ENCODE measurements at places on chromosomes 16 and 17.
A peak's percentile ranks its signal among the peaks of the same experiment; 100 is the strongest.

DNA sequence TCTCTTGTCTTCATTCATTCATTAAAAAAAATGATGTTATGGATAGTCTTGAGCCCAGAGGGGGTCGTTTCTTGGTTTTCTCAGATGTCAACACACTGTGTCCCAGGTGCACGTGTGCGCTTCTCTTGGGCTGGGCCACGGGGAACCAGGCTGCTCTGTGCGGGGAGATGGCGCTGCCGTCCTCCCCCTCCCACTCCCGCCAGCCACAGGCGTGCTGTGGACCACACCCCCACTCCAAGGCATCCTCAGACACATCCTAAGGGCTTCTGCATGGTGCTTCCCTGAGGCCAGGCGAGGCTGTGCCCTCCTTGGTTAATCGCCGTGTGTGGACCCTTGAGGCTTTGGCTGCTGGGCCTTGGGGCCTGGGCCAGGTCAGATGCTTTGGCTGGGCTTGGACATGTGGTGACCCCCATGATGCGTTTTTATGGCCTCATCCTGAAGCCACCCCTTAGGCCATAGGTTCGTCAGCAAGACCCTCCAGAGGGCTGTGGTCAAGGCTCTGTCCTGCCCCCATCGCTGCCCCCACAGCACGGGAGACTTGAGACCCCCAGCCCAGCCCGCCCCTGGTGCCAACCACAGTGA lies 245.7 kb upstream of the CIBAR2 start:
- DNase-seq = no peak

GRCh38 chr16:77943801-77944200 lies 78.5 kb upstream of the CLEC3A start:
- DNase-seq = no peak

GRCh38 chr17:79095345-79096055 lies 20.9 kb downstream of the ENGASE start:
- DNase-seq = peak; percentile 16

GRCh38 chr17:64984851-64985521 lies 65.7 kb upstream of the LRRC37A3 start:
- DNase-seq = peak; percentile 36

DNA sequence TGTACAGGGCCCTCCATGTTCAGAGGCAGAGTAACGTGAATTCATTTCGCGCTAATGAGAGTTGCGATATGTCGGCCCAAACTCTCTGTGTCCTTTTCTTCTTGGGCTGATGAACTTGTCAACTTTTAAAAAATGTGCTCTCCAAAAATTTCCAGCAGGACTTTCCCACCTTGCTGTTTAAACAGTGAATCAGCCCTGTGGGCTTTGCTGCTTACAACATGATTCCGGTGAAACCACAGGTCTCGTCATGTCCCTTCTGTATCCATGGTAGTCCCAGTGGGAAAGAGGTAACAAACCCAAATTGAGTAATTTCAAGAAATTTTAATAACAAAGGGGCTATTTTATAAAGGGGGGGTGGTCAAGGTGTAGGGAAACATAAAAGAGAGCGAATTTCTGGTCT lies 612.9 kb downstream of the MAF start:
- DNase-seq = no peak

GRCh38 chr17:38748149-38748891 lies at the start of gene PCGF2:
TSS of gene PCGF2 (minus strand) at chr17:38748336. CDS start at chr17:38740402, 7,934 bp downstream.
- no peak for DNase-seq

DNA sequence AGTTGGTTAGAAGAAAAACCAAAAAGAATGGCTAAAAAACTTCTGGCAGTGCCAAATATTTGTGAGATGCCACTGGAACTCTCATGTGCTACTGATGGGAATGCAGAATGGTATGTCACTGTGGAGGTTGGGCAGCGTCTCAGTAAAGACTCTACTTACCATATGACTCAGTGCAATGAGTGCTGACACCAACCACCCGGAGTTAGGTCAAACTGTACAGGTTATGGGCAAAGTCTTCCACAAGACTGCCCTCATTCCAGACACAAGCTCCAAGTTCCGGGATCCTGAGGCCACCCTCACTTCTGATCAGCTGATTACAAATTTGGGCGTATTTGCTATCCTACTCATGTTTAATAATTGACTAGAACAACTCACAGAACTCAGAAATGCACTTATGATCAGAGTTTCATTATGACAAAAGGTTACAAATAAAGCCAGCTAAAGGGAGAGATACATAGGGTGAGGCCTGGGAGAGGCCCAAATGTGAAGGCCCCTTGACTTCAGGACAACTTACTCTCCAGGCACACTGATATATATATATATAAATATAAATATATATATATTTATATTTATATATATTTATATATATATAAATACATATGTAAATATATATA lies 114.9 kb downstream of the TRIM37 start:
- DNase-seq = no peak

DNA sequence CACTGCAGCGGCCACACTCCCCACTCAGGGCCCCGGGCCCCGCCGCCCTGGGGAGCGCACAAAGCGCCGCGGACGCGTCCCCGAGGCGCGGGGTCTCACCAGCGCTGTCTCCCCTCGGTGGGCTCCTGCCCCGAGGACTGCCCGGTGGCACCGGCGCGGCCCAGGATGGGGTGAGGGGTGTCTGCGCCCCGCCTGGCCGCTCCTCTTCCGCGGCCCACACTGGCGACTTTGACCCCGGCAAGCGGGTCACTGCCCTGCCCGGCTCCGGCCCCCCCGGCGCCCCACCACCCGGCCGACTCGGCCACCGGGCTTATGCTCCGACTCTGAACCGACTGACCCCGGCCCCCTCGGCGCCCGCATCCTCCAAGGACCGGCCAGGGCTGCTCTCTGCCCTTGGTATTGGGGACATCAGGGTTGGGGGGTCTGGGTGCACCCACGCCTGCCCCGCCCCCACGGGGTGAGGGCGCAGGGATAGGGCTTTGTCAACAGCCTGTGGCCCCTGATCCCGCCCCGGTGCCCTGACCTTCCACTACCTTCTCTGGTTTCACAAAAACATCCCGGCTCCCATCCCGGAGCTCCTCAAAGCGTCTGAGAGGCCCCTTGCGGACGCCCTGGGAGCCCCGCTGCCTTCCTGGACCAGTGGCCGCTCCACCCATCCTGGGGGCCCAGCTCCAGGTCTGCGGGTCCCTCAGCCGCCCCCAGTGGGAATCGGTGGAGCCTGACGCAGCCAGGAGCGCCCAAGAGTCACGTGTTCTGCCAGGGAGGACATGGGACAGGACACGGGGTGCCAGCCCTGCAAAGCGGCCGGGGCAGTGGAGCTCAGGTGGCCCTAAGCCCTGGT lies 829 bp downstream of the GCGR start:
- no peak for DNase-seq

- DNase-seq = no peak
These were observed 67.2 kb downstream of the CDH8 start for GRCh38 chr16:61969077-61969382.

DNA sequence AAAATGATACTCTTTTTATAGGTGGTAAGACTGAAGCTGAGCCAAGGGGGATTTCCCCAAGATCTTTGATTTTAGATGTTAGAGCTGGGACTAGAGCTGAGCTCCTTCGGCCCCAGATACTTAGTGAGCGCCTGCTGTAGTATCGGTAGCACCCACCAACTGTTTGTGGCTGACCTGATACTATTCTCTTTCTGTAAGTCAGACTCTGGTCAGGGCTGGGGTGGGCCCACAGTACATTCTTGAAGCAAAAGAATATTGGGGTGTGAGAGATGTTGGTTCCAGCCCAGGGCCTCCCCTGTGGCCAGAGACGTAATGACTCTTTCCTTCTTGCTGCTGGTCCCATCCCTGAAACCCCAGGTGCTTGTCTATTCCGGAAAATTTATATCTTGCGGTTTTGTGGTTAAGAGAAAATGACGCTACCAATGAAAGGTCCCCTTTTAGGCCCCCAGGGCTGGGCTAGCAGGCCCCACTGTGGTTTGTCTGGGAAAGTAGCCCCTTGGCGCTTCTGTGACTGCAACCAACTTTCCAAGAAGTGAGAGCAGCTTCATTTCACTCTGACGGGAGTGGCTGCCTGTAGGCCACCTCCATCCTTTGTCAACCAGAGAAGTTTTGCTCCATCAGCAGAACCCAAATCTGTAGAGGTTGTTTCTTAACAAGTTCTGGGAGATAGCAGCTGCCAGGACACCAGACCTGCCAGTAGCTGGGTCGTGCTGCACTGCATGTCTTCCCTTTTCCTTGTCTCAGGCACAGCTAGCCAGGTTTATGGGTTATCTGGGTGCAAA lies 86.4 kb upstream of the LGALS9 start:
- peak; percentile 92 for DNase-seq

- no peak for DNase-seq
These were observed 39.3 kb upstream of the IRX6 start for GRCh38 chr16:55284718-55285099.

- no peak for DNase-seq
These were observed 973 bp upstream of the KRT15 start for GRCh38 chr17:41519501-41520224.

DNA sequence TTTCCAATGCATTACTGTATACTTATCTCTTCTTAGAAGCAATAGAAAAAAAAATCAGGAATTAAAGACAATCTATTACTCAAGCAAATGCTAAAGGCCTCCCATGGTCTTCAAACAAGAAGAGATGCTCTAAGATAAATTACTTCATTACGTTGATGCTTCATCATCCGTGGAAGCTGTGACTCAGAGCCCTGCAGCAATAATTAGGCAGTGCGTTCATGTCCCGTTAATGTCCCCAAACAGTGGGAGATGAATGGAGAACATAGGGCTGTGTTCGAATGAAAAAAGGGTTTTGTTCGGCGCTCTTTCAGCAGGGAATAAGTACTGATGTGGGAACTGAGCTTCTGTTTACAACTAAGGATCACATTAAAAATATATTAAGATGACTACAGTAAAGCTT lies 15.9 kb upstream of the PDXDC1 start:
- no peak for DNase-seq

DNA sequence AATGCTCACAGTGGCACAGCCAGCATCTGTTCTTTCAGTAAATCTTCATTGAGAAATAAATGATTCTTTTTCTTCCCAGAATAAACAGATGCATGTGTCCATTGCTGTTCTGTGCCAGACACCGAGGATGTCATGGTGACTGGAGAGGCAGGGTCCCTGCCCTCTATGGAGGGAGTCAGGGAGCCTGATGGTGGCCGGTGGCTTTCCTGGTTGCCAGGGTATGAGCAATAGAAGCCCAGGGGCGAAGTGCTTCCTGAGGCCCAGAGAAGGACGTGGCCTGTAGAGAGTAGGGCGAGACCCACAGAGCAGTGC lies 29.9 kb upstream of the NUDT16L1 start:
- DNase-seq = no peak

DNA sequence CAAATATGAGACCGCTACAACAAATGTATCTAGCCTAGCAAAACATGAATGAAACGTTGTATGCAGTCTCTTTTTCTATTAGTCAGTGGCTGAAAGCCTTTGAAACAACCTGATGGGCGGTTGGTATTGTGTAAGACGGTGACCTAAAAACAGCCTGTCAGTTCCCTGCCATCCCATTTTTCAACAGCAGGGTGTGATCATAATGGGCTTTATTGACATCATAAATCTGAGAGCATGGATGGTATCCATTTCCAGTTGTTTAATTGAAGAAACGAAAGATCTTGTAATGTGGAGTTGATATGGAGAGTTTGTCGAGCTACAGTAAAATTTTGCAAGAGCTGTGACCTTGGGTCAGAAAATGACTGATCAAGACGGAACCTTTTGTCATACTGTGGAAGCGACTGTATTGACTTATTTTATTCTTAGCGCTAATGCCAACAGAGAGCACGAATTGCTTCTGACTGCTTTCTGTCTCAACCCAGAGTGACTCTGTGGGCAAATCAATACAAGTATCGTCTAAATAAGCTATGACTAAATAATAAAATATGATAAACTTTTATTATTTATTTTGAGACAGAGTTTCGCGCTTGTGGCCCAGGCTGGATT lies 12.3 kb upstream of the MEIOB start:
- peak; percentile 65 for DNase-seq

GRCh38 chr17:35868737-35869136 lies at the start of gene HEATR9:
TSS of gene HEATR9 (minus strand) at chr17:35868891. CDS start at chr17:35868742, 149 bp downstream.
- DNase-seq = no peak

- DNase-seq = peak; percentile 9
These were observed 90.3 kb downstream of the USP32 start for GRCh38 chr17:60301649-60302048.

DNA sequence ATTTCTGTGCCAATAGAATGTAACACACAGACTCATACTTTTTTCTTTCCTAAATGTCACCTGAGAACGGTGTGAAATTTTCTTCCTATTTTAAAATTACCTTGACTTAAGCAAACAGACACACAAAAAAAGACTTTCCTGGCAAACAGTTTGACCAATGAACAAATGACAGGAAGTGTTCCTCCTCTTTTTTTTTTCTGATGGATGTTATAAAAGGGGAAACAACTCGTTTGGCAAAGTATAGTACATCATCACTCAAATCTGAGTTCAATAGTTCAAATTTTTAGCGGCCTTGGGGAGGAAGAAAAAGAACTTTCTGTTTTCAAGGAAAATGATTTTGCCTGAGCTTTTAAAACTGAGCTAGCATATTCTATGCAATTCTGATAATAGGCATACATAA lies 19.8 kb downstream of the HS3ST3A1 start:
- DNase-seq = no peak

GRCh38 chr17:17963066-17963465 lies 9.1 kb downstream of the TOM1L2 start:
- no peak for DNase-seq

GRCh38 chr16:48381201-48381600 lies 4.0 kb downstream of the SIAH1 start:
- no peak for DNase-seq

DNA sequence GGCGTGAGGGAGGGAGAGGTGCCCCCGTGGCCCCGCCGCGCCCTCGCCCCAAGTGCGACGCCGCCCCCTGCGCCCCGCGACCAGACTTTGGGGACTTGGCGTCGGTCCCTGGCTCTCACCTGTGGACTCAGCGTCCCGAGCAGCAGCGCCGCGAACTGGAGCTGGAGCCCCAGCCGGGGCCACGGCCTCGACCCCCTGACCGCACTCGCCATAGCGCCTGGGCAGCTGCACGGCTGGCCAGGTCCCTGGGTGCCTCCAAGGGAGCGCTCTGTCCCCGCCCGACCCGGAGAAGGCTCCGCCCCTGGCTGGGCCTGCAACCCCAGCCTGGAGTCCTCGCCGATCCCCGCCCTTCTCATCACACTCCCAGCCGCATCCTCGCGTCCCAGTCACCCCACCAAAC lies at the start of gene ERN2:
ERN2 (minus strand) TSS at position 247 of the 400 bp plus-strand sequence; CDS start at position 212, 35 bp downstream.
- DNase-seq = no peak

- no peak for DNase-seq
These were observed 14.4 kb downstream of the THUMPD1 start for GRCh38 chr16:20727181-20727580.

All from common myeloid progenitor, CD34-positive (primary cell).